ENCODE measurements at places on chromosomes 1 and 21.

DNA sequence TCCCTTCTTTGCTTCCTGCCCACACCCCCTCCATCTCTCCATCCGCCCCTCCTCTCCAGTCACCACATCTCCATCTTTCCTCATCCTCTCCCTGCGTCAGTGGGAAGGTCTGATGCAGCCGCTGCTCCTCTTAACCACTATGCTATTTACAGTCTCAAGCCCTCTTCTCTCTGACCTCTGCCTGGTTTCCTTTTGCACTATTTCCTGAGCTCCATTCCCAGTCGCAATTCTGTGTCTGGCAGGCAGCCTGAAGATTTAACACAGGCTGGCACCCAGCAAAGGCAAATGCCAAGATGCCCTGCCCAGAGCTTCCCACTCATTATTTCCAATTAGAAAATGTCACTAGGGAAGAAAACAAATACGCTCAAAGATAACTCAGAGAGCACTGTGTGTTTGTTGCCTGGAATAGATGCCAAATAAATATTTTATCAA is 89.6 kb upstream of the LPGAT1 start:
- peak; percentile 34 for DNase-seq

DNA sequence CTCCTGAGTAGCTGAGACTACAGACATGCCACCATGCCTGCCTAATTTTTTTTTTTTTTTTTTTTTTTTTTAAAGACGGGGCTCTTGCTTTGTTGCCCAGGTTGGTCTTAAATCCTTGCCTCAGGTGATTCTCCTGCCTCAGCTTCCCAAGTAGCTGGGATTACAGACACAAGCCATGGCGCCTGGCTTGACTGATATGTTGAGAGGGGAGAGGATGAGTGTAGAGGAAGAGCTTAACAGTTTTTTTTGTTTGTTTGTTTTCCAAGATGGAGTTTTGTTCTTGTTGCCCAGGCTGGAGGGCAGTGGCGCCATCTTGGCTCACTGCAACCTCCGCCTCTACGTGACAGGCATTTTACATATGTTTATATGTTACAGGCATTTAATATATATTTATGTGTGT is 2.5 kb downstream of the SRP9 start:
- DNase-seq, result no peak

GRCh38 chr1:238982736-238983135 is 403.6 kb upstream of the CHRM3 start:
- no peak for DNase-seq

DNA sequence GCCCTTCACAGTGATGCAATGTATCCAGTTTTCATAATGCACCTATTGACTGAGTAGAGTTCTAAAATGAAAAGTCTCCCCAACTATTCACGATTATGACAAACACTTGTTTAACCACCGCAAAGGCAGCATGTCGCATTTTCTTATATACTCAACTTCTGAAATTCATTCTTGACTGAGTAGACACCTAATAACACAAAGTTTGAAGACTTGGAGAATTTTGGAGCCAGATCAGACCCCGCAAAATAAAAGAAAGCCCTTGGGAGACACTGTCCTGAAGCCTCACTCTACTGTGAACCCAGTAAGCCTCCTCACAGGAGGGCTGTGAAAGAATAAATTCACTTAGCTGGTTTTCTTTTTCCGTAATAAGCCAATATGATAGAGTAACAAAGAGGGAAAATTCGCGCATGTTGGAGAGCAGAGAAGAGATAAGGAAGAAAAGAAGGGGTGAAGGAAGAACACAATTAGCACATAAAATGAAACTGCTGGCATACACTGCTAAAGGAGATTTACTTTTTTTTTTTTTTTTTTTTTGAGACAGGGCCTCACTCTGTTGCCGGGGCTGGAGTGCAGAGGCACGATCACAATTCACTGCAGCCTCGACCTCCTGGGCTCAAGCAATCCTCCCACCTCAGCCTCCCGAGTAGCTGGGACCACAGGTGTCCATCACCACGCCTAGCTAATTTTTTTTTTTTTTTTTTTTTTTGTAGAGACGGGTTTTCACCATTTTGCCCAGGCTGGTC is 492 bp upstream of the COLGALT2 start:
- DNase-seq, result no peak

DNA sequence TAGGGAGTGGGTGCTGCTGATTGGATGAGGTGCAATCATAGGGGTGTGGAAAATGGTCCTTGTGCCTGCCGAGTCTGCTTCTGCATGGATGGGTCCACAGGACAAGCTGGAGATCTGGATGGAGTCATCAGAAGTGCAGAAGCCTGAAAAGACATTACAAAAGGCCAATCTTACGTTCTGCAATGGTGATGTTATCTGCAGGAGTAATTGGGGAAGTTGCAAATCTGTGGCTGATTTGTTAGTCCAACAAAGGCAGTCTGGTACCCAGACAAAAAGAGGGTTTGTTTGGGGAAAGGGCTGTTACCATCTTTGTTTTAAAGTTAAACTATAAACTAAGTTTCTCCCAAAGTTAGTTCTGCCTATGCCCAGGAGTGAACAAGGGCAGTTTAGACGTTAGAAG is 166.5 kb downstream of the PGBD5 start:
- DNase-seq, result no peak

DNA sequence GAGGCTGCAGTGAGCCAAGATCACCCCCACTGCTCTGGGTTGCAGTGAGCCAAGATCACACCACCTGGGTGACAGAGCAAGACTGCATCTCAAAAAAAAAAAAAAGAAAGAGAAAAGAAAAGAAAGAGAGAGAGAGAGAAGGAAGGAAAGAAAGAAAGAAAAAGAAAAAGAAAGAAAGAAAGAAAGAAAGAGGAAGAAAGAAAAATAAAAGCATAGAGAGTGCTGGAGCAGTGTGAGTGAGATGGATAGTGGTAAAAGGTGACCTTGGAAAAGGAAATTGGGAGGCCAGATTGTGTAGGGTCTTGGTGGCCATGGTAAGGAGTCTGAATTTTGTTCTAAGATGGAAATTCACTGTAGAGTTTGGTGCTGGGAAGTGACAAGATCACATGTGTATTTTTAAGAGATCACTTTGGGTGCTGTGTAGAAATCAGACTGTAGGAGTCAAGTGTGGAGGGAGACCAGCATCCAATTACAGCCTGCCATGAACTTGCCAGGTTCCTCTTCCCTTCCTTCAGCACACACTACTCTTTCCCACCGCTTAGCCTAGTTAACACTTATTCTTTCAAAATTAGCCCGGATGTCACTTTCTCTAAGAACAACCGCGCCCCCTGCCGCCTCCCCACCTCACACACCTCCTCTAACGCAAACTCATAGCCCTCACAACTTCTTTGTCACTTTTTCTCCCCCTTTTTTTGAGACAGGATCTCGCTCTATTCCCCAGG is 17.9 kb downstream of the MTX1 start:
- DNase-seq, result peak; percentile 88

DNA sequence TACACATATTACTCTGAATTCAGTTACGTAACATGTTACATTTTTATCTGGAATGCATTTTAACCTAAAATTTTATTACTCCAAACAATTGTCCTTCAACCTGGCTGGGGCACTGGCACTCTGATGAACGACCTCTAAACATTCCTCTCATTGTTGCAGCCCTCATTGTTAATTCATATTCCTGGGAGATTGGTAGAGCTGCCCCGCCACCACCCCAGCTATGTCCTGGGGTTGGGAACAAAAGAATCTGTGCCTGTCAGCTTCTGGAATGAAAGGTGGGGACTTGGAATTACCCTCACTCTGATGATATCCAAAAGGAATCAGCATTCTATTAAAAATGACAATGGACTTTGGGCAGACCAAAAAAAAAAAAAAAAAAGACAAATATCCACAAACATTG is 38.0 kb upstream of the DESI2 start:
- no peak for DNase-seq

GRCh38 chr21:22585558-22585957 is 1587.3 kb downstream of the NCAM2 start:
- no peak for DNase-seq

DNA sequence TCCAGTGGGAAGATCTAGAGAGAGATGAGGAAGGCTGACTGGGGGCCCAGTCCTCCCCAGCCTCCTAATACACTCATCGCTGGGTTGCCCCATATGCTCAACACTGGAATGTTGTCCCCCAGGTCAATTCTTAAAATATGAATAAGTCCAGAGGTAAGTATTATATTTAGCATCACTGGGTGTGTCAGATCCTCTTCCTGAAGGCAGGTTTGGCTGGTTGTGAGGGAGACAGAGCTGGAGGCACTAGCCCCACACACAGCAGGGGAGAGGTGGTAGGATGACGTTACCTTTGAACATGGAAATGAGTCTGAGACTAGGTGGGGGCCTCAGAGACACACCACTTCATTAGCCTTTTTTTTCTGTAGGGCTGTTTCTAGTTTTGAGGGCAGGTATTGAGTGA is 42.6 kb downstream of the SLC44A3 start:
- no peak for DNase-seq

GRCh38 chr1:244451539-244451950 is at the start of gene ADSS2:
TSS of gene ADSS2 (minus strand) at chr1:244451909. CDS start at chr1:244451817, 92 bp downstream.
- DNase-seq, result no peak

DNA sequence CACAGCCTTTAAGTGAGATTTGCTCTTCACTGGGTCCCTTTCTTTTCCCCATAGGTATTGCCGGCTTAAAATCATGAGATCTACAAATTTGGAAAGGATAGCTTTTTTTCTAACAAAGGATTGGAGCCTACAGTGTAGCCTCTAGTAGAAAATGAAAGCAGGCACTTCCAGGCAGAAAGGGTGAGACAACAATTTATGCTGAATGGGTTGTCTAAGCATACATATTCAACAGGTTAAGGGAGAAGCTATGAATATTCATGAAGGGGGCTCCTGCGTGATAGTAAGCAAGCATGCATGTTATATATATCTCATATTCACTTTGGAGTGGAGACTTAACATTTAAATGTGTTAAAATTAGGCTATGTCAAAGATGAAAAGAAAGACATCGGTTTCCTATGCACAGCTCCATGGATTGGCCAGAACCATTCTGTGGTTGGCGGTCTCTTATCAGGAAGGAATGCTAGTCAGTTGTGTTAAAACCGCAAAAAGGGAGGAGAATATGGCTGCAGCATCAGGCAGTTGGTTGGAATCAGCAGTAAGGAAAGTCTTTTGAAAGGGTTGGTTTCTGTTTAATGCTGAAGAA is 66.0 kb downstream of the VCAM1 start:
- no peak for DNase-seq

DNA sequence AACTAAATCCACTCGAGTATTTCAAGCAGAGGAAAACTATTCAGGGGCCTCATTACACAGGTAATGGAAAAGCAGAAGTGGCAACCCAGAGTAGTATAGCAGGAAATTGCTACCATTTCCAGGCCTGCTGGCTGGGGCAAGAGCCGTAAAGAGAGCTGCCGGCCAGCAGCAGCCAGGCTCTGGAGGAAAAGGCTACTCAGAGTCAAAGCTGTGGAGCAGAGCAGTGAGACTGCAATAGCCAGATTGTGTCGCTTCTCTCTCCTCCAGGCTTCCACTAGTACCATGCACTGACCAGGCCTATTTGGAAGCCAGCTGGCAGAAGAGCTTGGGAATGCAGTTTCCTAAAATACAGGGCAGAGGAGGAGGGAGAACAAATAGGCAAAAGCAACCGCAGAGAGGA is 155.5 kb downstream of the OMA1 start:
- no peak for DNase-seq

DNA sequence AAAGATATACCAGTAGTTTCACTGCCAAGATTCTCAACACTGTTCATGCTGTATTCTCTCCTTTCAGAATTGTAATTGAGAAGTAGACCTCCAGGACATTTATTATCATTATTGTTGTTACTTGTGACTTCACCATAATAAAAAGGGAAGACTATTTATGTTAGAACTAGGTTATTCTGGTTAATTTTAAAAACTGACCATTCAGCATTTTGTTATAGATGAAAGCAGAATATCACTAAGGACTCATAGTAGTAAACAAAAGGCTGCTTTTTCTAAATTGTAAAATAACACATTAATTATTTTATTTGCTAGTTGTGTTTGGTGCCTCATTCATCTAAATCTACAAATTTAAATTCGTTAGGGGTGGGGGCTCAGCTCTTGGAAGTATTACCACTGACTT is 210.4 kb downstream of the PATJ start:
- no peak for DNase-seq

DNA sequence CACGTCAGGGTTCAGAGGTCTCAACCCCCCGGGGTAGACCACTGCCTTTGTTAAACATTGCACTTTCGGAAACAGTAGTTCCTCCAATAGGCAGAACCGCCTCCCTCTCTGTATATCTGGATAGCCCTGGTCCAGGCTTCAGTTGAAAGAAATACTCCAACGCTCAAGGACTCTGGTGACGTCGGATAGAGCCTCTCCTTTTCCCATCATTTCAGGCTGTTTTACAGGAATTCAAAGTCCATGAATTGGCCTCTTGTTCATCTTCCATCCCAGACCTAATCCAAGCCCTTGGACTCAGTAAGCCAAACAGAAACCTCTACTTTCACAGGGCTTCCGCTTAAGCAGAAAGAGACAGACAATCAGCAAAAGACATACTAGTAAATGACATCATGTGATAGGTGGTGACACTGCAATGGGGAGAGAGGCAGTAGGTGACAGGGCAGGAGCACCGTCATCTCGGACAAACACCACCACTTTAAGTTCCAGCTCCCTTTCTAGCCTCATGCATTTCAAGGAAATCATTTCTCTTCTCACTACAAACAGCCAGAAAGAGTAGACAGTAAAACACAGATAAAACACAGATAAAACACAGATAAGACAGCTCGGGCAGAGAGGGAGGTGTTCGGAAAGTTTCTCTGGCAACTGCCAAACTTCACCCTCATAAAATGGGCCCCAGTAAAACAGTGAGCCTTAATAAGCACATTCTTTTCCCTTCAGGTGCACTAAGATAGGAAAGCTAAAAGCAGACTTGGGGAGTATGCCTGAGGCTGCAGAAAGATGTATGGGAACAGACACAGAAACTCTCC is 2.3 kb upstream of the PLA2G2A start:
- DNase-seq, result no peak

GRCh38 chr1:155645034-155645598 is 35.1 kb downstream of the MSTO1 start:
- DNase-seq, result no peak

DNA sequence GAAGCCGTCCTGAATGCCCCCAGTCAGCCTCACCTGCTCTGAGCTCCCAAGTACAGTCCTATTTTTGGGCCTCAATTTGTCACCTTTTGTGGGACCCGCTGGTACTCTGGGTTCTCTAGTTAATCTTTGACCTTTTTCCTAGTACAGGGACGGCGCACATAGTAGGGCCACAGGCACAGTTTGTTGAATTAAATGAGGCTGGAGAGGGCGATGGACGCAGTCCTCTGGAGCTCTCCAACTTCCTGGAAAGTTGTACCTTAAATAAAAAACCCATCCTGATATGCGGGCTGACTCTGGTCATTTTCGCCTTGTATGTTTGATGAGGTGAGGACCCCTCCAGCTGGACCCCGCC is 4.8 kb downstream of the FAM110D start:
- no peak for DNase-seq

Measured in right hindlimb (tissue), 1 donor.